ENCODE measurements at places on chromosomes 13 and 19.

DNA sequence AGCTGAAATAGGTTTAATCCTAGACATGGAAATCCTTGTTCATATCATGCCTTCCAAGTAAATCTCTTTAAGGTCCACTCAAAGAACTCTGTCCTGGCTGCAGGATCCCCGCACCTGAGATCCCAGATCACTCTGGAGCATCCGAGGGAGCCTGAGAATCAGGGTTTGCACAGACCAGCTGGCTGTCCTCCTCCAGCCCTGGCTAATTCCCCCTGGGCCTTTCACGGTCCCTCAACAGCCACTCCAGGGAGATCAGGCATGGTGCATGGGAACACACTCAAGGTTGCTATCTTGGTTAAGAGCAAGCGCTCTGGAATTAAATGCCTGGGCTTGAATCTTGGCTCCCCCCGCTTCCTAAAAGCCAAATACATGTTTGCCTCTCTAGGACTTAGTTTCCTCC is 130.8 kb downstream of the IRS2 start:
- no peak for DNase-seq

DNA sequence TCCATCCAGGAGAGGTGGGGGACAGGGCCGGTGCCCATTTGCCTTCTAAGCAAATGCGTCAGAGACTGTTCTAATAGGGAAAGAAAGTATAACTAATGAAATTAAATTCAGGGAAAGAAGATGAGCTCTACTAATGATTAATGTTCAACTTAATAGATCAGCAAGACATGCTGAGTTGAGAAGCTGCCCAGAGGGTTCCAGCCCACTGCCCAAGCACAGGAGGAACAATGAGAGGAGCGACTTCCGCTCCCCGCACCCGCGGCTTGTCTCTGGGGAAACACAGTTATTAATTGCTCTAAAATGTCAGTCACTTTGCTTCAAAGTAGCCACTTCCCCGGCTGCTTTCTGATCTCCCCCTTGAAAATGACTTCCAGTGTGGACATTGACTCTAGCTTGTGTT is 331.3 kb downstream of the UQCRFS1 start:
- DNase-seq: no peak

- no peak for DNase-seq
These were observed 707.8 kb upstream of the PCDH20 start for GRCh38 chr13:62123409-62123808.

- DNase-seq: peak; percentile 53
These were observed 218.9 kb upstream of the EDNRB start for GRCh38 chr13:78137404-78138142.

DNA sequence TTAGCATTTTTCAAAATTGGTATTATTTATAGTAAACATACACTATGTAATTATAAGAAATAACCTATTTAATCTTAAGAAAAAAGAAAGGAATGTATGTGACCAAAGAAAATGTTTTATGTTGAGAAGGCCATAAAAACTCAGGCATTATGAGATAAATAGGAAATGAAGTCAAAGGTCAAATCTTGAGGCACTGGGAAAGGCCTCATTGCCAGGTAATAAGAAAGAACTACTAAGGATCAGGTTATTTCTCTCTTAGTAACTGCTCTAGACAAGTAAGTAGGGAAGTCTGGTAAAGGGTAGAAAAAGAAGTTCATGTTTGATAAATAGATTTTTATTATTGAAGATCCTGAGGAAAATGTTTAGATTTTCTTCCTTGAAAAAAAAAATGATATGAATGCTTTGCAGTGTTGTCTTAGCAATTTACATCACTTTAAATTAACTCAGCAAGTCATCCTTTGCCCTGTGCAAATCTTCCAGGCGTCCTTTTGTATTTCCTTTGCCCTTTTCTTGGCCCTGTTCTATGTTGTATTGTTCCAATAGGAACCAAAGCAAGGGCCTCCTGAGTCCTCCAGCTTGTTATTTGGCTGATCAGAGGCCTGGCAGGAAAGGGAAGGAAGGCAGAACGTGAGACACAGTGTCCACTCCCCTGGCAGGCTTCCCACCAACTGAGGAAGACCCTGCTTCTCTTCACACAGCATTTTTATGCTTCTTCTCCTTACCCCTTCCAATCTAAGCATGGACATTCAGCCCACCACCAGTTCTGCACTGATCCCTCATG is 260.4 kb upstream of the MIR17HG start:
- DNase-seq: no peak

GRCh38 chr19:54158812-54159351 is 639 bp downstream of the LENG1 start:
- DNase-seq: peak; percentile 43

DNA sequence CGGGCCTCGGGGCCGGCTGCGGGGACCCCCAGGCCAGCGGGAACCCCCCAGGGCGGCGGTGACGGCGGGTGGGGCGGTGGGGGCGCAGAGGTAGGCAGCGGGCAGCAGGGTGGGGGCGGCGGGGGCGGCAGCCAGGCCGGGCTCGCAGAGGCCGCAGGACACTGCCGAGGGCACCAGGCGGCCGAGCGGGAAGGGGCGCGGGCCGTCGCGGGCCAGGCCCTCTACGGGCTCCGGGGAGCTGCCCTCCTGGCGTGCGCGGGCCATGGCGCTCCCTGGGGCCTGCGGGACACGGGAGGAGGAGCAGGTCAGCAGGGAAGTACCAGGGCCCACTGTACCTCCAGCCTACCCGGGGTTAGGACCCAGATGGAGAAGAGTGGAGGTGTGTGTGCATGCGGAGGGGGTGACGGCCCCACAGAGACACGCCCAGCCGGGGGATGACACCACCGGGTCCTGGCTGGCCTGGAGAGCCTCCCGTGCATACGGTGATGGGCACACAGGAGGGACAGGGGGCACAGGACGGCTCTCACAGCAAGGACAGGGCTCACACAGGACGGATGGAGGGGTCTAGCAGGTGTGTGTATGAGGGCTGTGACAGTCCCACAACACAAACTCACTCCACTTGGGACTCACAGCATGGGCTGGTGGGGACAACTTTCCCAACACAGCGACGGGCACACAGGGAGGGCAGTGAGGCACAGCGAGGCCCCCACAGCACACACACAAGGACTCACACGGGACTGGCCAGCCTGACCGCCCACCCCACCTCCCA is 2.6 kb downstream of the BBC3 start:
- DNase-seq: no peak

- no peak for DNase-seq
These were observed 927 bp downstream of the LPAR6 start for GRCh38 chr13:48411841-48412531.

DNA sequence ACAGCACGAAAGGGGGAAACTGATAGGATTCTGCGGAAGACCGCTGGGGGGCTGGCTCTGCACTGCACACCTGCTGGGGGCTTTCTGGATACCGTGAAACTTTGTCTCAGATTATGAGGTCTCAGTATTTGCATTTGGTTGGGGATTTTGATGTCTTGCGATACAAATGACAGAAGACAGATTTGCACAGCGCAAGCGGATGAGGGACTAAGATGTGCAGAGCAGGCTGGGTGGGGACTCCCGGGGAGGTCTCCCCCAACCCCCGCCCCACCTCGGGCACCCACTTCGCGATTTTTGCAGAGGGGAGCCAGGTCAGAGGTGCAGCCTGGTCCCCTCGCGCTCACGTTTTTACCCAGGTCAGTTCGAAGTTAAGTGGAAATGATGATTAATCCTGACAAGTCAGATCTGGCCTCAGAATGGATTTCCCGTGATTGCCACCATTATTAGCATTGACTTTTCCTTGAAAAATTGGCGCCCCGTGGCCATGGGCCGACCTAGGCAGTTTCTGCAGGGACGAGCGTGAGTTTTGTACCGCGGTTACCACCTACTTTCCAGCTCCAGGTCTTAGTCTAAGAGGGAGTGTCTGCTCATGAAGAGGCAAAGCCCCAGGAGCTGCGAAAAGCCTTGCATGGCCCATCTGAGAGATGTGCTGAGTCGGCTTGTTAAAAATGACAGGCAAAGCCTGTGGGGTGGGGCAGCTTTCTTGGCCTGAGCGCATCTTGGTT is 1.3 kb upstream of the GJB2 start:
- no peak for DNase-seq

- no peak for DNase-seq
These were observed 45.6 kb downstream of the ZNF283 start for GRCh38 chr19:43872547-43873336.

- no peak for DNase-seq
These were observed 17.5 kb downstream of the KLF2 start for GRCh38 chr19:16342002-16342715.

- no peak for DNase-seq
These were observed 4.6 kb downstream of the SPRY2 start for GRCh38 chr13:80336370-80336769.

DNA sequence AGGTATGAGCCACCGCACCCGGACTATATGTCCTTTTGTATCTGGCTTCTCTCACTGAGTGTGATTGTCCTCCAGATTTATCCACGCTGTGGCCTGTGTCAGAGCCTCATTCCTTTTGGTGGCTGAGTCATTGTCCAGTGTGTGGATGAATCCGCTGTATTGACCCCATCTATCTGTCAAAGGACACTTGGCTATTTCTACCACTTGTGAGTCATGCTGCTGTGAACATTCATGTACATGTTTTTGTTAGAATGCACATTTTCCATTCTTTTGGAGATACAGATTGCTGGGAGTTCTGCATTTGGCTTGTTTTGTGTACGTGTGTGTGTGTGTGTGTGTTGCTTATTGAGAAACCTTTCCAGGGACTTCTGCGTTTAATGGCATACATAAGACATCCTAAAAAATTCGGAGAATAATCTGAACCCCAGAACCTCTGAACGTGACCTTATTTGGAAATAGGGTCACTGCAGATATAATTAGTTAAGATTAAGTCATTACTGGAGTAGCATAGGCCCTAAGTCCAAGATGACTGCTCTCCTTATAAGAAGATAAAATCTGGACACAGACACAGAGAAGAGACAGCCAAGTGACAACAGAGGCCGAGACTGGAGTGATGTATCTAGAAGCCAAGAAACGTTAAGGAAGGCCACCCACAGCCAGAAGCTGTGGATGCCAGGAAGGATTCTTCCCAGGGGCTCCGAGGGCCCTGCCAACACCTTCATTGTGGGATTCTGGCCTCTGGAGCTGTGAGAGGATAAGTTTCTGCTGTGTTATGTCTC is 4.9 kb upstream of the GIPC3 start:
- peak; percentile 89 for DNase-seq

GRCh38 chr13:37385956-37386670 is 212.5 kb downstream of the POSTN start:
- no peak for DNase-seq

- DNase-seq: no peak
These were observed 167.2 kb upstream of the SERP2 start for GRCh38 chr13:44206434-44206833.

GRCh38 chr19:17872251-17873001 is 681 bp downstream of the SLC5A5 start:
- DNase-seq: no peak

GRCh38 chr13:60019119-60019993 is 144.4 kb downstream of the DIAPH3 start:
- no peak for DNase-seq
